ENCODE measurements at places on chromosomes 13 and 19.

- DNase-seq = no peak
Measured at GRCh38 chr13:85260896-85261295, 538.3 kb downstream of the SLITRK6 start.

GRCh38 chr19:38978326-38978689 is 2.8 kb upstream of the FBXO17 start:
- DNase-seq = no peak

- DNase-seq = no peak
Measured at GRCh38 chr13:106681536-106681935, 113.6 kb upstream of the ARGLU1 start.

- no peak for DNase-seq
Measured at GRCh38 chr19:3387645-3388589, 21.5 kb downstream of the NFIC start.

GRCh38 chr19:1087813-1088415 is 7.3 kb downstream of the POLR2E start:
- DNase-seq = no peak

DNA sequence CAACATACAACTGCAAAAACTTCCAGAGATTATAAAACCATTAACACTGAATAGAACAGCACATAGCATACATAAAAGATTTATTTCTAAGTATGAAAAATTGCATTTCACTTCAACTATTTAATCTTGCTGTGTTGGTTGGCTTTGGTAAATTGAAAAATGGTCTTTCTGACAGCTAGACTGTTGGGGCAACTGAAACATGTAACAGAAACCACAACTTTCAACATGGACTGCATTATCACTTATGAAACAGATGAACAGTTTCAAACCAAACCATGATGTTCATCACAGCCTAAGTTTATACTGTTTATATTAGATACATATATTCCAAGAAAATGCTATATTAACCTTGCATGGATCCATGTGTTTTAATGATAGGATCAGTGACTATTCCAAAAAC is 324.1 kb upstream of the PCDH9 start:
- no peak for DNase-seq

All from T-helper 2 cell (primary cell).